Islet precursor cell (in vitro differentiated cells): ENCODE measurements at places on chromosomes 7 and 10.

- no peak for DNase-seq
Measured at GRCh38 chr10:73509695-73510094, 13.9 kb upstream of the PPP3CB start.

- DNase-seq: no peak
Measured at GRCh38 chr7:55513868-55514267, 58.4 kb downstream of the VOPP1 start.

GRCh38 chr10:62860946-62861345, 44.8 kb upstream of the EGR2 start:
- DNase-seq: no peak

DNA sequence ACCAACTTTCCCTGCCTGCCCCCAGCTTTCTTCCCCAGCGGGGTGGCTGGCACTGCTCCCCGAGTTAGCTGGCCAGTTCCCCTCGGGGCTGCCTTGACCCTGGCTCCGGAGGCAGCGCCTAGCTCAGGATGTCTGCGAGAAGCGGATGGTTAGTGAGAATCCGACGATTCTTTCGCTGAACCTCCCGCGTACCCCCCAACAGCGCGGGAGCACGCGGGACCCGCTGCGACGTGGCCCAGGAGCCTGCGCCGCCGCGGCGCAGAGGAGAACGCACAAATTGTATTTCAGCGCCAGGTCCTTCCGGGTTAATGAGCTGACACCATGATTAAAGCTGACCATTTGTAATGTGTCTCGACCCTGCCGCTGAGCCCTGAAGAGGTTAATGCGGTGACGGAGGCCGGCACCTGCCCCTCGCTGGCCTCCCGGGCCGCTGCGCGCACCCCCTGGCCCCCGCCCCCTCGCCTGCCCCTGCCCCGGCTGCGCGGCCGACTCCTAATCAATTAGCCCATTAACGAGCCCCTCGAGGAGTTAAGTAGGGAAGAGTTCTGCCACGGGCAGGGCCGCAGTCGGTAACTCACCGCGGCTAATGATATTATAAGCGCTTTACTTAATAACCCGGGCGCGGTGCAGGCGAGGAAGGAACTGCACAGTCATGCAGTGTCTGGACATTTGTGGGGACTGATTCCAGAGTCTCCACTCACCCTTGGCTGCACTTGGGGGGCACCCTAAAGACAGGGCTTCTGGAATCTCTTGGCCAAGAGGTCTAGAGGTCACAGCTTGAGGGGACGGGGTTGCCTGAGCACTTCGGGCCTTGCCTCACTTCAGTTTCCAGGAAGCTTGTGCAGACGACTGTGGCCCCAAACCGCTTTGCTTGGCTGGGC, 1.7 kb upstream of the HMX2 start:
- no peak for DNase-seq

DNA sequence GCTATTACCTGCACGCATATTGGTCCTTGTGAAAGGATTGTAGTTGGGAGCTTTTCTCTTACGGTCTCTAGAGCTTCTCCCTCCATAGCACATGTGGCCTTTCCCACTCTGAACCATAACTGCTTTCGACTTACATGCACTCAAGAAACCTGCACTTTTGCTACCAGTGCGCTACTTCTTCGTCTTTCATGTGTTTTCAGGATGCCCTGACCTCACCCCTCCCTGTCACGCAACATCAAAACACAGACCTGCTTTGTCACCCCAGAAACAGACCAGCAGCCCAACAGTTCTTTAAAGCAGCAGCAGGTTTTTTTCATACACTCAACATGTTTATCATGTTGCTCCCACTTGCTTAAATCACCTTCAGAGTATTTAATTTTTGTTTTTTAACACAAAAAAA, 243.5 kb upstream of the TCF7L2 start:
- no peak for DNase-seq

DNA sequence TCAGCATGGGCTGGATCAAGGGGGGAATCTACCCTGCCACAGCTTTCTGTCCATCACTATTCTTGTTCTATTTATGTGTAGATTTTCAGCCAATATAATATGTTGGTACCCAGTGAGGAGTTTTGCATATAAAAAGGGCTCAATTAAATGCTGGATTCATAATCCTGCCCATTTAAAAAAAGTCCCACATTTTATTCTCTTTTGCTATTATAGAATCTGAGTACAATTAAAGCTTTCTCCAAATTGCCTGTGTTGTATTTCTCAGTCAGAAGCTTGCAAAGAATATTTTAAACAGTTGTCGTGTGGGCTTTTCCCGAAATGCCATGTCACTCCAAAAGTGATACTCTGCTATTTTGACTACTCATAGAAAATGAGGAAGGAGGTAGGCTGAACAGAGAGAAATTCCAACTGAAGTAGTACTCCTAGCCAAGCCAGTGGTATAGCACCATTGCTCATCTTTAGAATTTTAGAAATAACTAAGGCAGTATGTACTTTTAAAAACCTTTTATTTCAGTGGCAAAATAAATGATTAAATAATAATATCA, 108.3 kb upstream of the HDAC9 start:
- DNase-seq: no peak

- DNase-seq: no peak
Measured at GRCh38 chr7:128065872-128066271, 34.6 kb upstream of the LRRC4 start.

- no peak for DNase-seq
Measured at GRCh38 chr10:19979628-19980027, 163.4 kb downstream of the PLXDC2 start.

- no peak for DNase-seq
Measured at GRCh38 chr7:158809596-158809995, 19.7 kb downstream of the ESYT2 start.

DNA sequence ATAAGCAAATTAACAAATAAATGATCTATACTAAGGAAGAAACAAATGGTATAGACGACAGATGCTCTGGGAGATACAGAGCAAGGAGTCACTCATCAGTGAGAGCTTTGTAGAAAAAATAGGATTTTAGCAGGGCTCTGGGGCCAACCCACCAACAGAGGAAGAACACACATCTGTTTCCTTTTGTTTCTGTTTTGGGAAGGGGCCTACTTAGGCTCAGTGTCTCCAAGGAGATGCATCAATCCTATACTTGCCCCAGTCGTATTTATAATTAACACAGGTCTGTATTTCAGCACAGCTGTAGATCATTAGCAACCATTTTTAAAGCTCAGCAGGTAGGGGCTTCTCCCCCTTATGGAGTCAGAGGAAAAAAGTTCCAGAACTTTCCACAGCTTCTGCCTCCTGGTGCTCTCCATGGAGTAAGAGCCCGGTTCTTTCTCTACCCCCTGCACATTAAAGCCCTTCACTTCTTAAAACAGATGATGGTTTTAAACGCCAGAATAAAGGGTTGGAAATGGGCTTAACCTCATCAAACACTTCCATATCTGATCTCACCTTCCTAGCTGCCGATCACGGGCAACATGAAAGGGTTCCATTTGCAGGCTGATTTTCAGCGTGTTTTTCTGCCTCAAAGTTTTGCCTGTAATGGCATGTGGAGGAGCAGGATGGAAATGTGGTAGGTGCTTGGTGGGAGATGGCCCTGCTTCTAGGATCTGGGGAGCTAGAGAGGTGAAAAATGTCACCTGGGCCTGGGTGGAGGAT, 291.7 kb downstream of the TCF7L2 start:
- no peak for DNase-seq

DNA sequence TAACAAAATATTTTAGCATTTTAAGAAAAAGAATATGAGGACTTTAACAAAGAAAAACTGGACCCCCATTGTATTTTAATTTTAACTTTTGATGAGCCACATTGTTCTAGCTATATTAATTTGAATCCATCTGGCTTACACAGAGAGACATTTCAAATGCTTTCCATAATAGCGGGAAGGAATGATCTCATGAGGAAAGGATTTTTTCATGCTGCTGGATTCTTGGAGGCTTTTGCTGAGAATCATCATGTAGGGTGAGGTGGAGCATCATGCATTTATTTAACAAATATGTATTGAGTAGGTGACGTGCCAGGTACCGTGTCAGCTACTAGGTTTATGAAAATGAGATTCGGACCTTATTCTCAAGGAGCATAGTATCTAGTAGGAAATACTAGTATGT, 1006.3 kb downstream of the SORCS1 start:
- DNase-seq: no peak

GRCh38 chr10:91251430-91252056, 31.1 kb downstream of the PCGF5 start:
- DNase-seq: peak; percentile 54

DNA sequence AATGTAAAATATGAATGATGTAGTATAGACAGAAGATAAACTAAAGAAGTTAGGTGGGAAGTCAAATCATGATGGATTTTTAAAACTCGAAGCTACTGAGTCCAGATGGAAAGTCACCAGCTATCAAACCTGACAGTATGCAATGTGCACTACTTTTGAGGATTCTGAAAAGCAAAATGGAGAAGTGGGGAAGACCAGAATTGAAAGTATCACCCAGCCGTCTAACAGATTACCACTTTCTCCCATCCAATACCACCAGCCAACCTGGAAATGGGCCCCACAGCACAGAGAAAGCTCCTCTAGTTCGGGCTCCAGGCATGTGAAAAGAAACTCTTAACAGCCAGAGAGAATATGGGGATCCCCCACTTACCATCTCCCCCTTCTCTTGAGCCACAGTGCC, 67.9 kb upstream of the SRRM3 start:
- no peak for DNase-seq

GRCh38 chr10:76302961-76303630, 871.7 kb downstream of the LRMDA start:
- peak; percentile 59 for DNase-seq

GRCh38 chr10:105800641-105801040, 1159.6 kb downstream of the SORCS3 start:
- DNase-seq: no peak

GRCh38 chr7:147904219-147904576, 686.4 kb upstream of the C7orf33 start:
- DNase-seq: peak; percentile 55

DNA sequence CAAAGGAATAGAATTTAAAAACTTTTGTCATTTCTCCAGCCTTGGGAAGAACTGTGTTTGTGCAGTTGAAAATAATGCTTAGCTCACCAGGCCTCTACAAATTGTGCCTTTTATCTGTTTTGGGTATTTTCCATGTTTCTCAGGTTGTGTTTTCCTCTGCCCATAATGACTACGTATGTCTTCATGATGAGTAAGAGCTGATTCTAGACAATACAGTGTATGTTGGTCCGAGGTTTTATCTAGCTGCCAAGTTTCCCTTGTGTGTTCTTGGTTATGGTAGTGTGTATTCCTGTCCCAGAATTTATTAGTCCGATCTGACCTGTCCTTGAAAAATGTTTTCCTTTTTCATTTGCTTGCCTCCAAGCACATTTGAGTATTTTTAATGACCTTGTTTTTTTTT, 83.7 kb upstream of the GLCCI1 start:
- DNase-seq: no peak

GRCh38 chr10:48523212-48523819, 81.6 kb downstream of the ARHGAP22 start:
- DNase-seq: peak; percentile 86

- DNase-seq: peak; percentile 61
Measured at GRCh38 chr7:18087026-18087686, 59.5 kb upstream of the PRPS1L1 start.

DNA sequence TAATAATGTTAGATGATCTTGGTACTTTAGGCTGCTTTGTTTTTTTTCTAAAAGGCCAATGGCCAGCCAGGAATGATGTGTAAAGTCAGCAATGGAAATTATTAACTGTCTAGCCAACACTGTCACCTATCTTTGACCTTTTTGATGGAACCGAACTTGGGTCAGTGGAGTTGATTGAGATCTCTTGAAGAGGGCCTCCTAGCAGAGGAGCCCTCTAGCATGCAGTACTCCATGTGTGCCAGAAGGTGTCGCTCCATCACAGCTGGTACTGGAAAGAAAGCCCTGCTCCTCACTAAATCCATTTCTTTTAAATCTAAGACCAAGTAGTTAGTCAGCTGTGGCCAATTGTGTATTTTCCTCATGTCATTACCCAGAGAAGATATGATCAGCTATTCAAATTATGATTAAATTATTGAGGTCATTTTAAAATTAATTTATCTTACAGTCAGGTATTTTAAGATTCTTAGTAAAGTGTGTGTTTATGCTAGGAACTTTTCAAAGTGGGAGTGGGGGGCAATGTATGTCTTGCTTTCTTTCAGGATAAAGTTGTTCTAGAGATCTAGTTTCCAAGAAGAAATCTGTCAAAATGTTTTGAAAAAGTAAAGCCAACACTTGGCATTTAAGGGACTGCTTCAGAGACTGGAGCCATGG, 33.1 kb upstream of the CROT start:
- peak; percentile 71 for DNase-seq

GRCh38 chr7:78768859-78769258, 684.6 kb downstream of the MAGI2 start:
- DNase-seq: peak; percentile 49

- DNase-seq: no peak
Measured at GRCh38 chr7:104538152-104538551, 209.7 kb downstream of the LHFPL3 start.

GRCh38 chr10:119207366-119207666, at the start of gene GRK5:
GRK5 (plus strand) TSS chr10:119207571; CDS start chr10:119207918, 347 bp downstream.
- DNase-seq: peak; percentile 98
